NCI-H187 treated with DMSO at 0.1 percent for 48 hours (cell line): ENCODE measurements at places on chromosomes 13 and 19.

DNA sequence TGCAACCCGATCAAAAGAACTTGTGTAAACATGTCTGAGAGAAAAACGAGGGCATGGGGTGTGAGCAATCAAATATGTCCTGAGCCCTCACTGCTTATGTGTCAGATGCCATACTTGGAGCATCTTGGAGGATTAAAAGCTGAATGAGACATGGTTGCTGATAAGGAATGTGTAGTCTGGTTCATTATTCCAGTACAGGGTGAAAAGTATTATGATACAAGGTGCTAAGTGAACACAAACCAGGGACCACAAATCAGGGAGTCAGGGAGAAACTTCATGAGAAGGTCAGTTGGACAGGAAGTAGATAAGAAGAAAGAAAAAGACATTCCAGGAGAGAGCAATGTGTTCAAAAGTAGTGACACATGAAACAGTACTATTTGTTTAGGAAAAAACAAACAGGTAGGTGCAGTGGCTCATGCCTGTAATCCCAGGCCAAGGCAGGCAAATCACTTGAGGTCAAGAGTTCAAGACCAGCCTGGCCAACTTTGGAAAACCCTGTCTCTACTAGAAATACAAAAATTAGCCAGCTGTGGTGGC is 2.0 kb upstream of the RCBTB1 start:
- DNase-seq, result no peak

DNA sequence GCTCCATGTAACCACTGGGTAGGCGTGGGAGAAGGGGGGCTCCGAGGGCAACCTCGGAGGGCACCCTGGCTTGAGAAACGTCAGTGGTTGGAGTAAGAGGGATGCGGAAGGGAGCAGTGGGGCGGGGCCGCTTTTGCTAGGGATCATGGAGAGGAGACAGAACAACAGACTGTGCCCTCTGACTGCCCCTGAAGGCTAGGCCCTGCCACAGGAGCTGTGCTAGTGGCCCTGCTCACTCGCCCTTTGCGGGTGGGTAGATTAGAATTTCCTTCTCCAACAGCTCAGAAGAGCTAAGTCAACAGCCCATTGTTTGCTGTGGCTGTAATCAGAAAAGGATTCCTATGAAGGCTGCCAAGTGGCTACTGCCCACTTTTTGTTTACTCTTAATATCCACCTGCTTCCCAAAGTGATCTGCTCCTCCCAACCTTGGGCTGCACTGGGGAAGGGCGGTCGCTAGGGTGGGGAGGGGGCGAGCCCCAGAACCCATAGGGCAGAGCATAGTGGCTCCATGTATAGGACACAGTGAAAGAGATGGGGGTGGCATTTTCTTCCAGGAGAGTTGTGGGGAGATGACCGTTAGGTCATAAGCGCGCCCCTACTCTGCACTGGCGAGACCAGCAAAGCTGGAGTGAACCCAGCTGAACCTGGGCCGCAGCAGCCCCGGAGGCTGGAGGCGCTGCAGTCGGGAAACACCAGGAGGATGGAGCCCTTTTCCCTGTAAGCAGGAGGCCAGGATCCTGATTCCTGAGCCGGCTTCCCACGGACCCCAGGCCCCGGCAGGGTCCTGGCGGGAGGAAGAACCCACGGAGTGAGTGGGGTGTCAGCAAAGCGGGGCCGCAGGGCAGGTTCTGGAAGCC is 1.9 kb upstream of the C1QTNF9 start:
- DNase-seq, result no peak

DNA sequence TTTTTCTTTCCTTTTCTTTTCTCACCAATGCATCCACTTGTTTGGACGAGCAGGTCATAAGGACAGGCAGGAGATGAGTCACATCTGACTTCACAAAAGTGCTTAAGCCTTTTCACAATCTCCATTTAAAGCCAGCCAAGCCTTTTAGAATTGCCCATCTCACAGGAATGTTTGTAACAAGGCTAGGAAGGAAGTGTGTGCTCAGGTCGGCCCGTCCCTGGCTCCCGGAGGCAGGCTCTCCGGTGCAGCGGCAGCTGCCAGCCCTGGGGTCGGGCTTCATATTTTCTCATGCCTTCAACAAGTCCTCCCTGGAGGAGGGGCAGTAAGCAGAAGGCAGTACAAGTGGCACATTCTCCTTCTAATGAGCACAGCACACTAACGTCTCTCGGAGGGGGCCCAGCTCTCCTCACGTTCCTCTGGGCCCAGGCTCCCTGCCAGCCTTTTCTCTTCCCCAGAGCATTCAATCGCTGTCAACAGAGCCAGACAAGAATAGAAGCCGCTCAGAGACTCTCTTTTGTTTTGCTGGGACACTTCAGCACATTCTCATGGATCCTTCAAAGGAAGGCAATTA is 180.5 kb downstream of the COL4A1 start:
- DNase-seq, result peak; percentile 40

DNA sequence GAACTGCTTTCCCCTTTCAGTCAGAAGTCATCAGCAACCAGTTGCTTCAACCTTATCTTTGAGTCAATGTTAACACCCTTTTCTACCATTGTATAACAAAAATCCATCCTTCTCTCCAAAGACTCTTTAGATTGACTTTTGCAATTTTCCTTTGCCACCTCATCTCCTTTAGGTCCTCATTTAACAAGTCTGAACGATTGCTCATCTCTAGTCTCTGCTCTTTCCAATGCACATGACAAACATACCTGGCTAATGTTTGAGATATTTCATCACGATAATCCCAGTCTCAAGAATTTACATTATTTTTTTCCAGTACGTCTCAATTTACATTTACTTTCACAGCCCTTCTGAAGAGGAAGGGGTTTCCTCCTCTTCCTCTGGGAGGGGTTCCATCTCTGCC is 127.5 kb downstream of the KLF12 start:
- DNase-seq, result no peak

- no peak for DNase-seq
Measured at GRCh38 chr19:43229315-43229714, 23.9 kb upstream of the PSG4 start.

DNA sequence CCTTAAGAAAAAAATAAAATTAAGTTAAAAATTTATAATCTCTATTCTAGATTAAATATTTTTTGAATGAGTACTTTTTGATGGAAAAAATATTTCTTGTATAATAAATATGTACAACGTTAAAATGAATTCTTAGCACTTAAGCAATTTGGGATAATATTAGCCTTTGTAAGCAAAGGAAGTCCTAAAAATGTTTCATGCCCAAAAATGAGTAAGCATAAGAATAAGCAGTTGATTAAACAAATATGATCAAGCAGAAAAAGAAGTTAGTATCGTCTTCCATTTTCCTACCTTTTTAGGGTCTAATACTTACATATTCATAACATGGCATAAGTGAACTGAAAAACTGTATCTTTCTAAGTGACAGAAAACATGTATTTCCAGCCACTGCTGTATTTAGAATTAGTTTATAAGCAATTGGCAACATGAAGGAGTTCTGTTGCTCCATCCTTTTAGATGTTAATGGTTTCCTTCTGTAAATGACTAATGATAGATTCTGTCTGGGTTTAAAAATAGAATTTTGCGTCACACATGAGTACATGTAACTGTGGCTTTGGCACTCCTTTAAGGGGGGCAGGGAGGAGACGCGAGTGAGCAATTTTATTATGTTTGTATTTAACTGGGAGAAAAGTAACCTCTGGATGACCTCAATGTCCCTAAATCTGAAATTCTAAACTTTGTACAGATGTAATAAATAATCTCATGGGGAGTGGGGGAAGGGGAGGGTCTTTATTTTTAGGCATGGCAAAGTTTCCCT is 237.4 kb downstream of the RGCC start:
- no peak for DNase-seq
